ENCODE measurements at places on chromosomes 1 and 21. TPM values are rescaled to one million over a fixed set of nuclear protein-coding genes. Genes with fewer than 3 reads are reported as not detected.

DNA sequence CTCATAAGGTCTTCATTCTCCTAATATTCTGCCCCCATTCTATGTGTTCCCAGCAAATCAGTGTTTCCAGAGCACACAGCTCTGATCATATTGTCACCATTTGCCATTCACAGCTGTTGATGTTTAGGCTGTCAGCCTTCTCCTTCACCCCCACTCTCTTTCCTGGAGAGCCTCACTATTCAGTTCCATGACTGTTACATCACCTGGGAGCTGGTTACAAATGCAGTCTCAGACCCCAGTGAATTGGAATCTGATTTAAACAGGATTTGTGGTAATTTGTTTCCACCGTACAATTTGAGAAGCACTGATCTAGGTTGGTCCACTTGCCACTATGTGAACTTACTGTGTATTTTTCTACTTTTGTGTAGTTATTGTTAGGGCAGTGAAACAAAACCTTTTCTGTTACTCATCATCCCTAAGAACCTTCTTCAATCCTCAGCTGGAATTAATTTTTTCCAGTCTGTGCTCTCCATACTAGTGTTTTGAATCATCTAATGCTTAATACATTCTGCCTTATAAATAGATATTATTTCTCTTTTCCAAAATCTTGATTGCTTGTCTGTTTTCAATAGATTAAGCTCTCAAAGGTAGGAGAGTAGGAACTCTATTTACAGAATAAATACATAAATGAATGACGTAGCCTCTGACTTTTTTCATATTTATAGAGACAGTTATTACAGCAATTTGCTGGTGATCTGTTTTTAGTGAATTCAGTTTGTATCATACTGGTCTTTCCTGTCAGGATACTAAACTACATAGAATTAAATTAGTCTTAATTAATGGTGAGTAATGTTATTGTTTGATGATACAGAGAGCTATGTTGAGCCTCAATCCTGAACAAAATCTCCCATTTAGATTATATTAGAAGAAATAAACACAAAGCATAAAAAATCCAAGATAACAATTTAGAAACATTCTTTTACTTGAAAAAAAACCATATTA lies 8.1 kb downstream of the SNX7 start:
- DNase-seq, result no peak

DNA sequence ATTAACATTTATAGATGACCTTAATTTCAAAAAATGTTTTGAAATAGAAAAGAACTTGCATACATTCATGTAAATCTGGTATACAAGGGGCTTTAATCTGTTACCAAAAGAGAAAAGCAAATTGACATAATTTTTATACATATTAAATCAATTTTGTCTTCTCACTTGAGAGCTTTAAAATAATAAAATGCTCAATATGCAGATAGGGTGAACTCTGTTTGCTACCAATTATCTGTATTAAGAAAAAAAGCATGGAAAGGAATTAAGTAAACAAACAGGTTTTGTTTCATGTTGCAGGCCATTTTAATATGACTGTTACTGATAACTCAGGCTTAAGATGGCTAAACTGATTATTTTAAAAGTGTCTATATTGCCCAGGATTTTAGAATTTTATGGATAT lies 6.0 kb upstream of the TSHB start:
- no peak for DNase-seq

The PTCH2 gene
- 2.0 TPM for total RNA-seq

The CLDN19 gene
- not detected for total RNA-seq

- no peak for DNase-seq
These were observed 11.8 kb downstream of the CHAF1B start for GRCh38 chr21:36396971-36397370.

The INSRR gene
- total RNA-seq, result not detected

DNA sequence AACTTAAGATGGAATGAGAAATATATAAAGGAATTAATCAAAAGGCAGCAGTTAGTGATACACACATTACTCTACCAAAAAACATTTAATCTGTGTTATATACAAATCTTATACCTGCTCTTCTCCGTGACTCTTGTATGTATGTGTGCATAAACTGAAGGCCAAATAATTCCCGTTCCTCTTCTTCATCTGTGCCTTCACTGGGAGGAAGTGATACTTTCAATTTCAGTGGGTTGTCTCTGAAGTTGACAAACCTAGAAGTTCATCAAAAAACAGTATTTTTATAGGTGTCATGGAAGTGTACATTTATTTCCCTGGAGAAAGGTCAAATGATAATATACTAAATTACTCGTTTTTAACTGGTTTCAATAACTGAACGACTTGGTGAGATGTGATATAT lies 19.3 kb downstream of the TRMT13 start:
- DNase-seq, result no peak

- DNase-seq, result no peak
These were observed 329.2 kb downstream of the TGFB2 start for GRCh38 chr1:218674280-218674773.

The TUFT1 gene
- 3.2 TPM for total RNA-seq

DNA sequence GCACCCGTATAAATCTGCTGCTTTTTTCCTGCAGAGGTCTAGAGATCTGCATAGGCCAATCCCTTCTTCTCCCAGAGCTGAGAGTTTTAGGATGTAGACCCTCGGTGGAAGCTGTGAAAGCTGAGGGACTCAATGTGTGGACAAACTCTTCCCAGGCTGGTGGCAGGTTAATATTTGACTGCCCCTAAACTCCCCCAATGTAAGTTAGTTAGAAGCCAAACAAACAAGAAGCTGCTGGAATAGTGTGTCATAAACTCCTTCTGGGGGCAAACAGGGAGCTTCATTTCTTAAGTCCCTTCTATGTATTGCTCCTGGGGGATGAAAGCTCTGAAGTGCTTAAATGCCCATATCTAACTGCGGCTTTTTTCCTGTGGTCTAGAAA lies 72.3 kb downstream of the SCMH1 start:
- no peak for DNase-seq

The CLCA1 gene
- total RNA-seq, result not detected

DNA sequence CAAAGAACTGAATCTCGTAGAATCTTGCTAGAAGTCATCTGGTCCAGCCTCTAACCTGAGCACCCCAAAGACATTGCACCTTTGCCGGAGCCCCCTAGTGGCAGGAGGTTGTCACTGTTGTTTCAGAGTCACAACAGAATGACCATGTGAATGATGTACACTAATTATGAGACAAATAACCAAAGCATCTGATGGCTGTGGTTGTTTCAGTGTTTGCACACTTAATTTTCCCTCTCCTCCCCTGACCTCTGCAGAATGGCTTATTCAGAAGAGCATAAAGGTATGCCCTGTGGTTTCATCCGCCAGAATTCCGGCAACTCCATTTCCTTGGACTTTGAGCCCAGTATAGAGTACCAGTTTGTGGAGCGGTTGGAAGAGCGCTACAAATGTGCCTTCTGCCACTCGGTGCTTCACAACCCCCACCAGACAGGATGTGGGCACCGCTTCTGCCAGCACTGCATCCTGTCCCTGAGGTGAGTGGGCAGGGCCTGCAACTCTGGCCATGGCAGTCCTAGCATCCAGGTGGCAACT lies 26.4 kb downstream of the TRAF5 start:
- peak; percentile 48 for DNase-seq

The ST6GALNAC5 gene
- not detected for total RNA-seq

DNA sequence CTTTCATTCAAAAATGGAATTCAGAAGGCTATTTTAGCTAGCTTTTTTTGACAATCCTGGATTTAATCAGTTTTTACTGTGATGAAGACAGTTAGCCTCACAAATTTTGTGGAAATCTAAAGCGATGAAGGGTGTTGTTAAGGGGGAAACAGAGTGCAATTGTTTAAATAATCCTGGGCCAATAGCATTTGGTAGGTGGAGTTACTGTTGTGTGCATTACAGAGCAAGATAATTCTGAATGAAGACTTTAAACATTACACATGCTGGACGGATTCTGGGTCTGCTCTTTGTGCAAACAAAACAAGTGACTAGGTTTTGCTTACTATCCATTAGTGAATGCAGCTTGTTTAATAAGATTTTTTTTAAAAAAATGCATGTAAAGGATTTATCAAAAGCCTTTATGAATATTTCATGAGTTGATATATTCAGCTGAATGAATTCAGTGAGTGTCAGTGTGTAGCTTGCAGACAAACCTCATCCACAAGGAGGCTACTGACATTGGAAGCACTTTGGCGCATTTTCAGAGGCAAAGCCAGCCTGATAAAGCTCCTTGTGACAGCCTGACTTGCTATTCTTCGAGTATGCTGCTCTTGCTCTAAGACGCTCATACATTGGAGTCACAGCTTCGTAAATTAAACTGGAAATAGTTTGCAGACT lies 199.6 kb downstream of the PDE4B start:
- DNase-seq, result no peak
